Cardiac muscle cell (in vitro differentiated cells and primary cell): ENCODE measurements at places on chromosomes 1 and 21.

GRCh38 chr1:100703716-100704115, 15.8 kb upstream of the VCAM1 start:
- DNase-seq, result no peak

DNA sequence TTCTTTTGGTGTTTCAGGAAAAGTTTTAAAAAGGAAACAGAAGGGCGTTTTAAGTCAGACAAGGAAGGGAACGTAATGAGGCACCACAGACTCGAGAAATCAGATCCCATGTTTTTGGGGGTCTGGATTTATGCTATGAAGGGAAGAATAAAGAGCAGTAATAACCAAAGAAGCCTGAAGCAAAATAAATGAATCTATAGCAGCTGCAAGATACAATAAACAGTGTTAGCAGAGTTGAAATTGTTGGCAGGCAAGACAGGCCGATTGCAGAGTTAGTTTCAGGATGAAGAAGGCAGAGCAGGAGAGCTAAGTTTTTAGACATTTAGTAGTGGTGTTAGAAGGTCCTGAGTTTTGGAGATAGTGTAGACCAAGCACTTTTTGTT, 425 bp downstream of the DDR2 start:
- DNase-seq, result no peak

DNA sequence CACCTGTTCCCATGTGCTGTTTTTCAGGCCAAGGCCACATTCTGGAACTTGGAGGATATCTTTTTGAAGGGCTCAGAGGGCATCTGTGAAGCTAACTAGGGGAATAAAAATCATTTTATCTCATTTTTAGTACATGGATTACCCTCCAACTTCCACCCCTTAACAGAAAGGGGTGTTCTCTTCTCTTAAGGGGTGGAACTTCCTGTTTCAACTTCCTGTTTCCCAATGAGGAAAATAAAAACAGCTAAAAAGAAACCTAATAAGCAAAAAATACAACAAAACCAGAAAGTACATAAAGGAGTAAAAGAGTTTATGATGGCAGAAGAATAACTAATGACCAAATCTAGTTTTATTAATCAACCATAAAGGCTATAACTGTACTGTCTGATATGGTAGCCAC, 24.8 kb upstream of the SLC22A15 start:
- no peak for DNase-seq

- DNase-seq, result no peak
Measured at GRCh38 chr1:14999441-14999840, 154.1 kb upstream of the TMEM51 start.

GRCh38 chr1:44076066-44076465, 42.6 kb upstream of the KLF17 start:
- DNase-seq, result peak; percentile 73

- DNase-seq, result no peak
Measured at GRCh38 chr21:46094401-46095082, 3.4 kb upstream of the COL6A2 start.

- DNase-seq, result peak; percentile 63
Measured at GRCh38 chr1:75985827-75986226, 53.6 kb upstream of the ASB17 start.

DNA sequence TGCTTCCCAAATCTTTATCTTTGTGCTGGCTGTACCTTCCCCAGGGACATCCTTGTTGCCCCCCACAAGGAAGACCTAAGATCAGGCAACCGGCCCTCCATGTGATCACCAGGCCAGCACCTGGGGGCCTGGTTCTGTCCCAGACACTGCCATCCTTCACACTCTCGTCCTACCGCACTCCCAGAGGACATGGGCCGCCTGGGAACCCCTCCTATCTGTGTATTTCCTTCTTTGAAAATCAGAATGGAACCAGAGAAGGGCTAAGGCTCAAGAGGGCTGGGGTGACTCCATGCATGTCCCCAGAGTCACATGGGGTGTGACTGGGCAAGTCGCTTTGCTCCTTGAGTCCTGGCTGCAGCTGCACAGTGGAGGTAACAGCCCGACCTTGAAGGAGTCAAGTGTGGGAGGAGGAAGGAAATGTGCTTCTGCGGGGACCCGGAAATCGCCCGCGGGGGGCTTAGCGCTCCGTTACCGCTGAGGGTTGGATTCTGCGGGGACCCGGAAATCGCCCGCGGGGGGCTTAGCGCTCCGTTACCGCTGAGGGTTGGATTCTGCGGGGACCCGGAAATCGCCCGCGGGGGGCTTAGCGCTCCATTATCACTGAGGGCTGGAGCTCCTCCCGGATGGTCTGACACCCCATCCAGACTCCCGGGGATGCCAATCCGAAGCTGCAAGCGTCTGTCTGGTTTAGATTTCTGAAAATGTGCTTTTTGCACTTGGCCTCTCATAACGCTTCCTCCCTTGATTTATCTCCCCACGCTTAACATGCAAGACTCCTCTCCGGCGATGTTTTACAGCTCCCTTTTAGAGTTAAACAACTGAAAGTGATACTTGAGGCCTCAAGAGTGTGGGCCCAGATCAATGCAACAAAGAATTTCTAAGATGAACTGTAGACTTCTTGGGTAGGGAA, 278.9 kb downstream of the NPHP4 start:
- no peak for DNase-seq

DNA sequence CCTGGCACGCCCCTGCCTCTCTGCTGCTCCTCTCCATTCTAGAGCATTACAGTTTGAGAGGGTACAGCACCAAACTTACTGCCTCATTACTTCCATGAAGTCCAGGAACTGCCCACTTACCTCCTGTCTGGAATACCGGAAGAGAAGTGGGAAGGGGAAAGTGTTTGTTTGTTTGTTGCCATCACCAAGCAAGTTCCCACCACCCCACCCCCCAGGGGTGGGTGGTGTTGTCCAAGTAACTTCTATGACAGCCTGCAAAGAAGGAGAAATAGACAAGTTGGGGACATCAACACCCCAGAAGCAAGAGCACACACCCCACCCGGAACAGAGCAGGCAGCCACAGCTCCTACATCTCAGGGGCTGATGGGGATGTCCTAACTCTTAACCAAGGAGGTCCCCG, 18.0 kb downstream of the OPTC start:
- DNase-seq, result no peak

DNA sequence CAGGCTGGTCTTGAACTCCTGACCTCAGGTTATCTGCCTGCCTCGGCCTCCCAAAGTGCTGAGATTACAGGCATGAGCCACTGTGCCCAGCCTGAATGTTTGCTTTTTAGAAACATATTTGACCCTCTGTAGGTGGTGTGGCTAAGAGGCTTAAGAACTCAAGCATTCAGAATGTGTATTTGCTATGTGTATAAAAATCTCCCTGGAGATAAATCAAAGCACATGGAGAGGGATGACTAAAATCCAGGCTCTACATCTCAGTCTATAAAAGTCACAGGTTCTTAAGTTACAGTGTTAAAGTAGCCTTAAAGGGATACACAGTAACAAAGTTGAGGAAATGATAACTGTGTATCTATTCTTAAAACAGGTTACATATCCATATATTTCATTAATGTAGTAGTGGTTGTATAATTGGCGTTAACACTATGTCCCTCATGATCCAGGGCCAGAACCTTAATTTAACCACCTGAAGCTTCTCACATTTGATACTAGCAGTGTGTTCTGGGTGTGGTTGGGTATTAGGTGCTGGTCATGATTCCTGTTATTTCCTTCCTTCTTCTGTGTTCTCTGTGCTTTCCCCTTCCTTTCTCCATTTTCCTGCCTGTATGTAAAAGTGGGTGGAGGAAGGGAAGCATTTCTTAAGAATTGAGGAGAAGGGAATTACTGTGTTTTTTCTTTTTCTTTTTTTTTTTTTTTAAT, 16.2 kb downstream of the GIPC2 start:
- DNase-seq, result no peak

- peak; percentile 85 for DNase-seq
Measured at GRCh38 chr1:51296383-51297357, 33.7 kb downstream of the TTC39A start.

GRCh38 chr1:6474815-6475282, 8.9 kb upstream of the TNFRSF25 start:
- DNase-seq, result no peak

- peak; percentile 61 for DNase-seq
Measured at GRCh38 chr21:44927587-44928461, 7.1 kb upstream of the ITGB2 start.

GRCh38 chr1:42593486-42594100, 64.6 kb upstream of the PPIH start:
- DNase-seq, result no peak

GRCh38 chr1:207857447-207857846, 53.5 kb downstream of the CD34 start:
- no peak for DNase-seq

- no peak for DNase-seq
Measured at GRCh38 chr21:44550807-44551206, 498 bp downstream of the KRTAP10-2 start.
